Left cardiac atrium (tissue), 4 donors: ENCODE measurements at places on chromosomes 11 and 22.

- no peak for DNase-seq
These were observed 25.3 kb upstream of the PATE1 start for GRCh38 chr11:125720781-125721180.

DNA sequence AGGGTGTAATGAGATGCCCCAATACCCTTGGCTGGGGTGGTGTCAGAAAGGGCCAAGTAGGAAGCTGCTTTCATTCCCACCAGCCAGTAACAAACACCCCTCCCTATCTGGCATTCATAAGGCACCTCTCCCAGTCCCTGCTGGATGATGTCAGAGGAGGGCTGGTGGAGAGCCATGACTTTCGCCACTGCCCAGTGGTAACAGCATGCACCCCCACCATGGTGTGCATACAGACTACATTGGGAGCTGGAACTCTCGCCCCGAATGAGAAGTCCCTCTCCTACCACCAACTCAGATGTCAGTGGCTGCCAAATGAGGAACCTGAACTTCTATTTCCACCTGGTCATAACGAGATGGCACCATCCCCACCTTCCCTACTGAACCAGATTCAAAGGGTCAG lies 73.3 kb downstream of the SGSM3 start:
- DNase-seq: peak; percentile 69

DNA sequence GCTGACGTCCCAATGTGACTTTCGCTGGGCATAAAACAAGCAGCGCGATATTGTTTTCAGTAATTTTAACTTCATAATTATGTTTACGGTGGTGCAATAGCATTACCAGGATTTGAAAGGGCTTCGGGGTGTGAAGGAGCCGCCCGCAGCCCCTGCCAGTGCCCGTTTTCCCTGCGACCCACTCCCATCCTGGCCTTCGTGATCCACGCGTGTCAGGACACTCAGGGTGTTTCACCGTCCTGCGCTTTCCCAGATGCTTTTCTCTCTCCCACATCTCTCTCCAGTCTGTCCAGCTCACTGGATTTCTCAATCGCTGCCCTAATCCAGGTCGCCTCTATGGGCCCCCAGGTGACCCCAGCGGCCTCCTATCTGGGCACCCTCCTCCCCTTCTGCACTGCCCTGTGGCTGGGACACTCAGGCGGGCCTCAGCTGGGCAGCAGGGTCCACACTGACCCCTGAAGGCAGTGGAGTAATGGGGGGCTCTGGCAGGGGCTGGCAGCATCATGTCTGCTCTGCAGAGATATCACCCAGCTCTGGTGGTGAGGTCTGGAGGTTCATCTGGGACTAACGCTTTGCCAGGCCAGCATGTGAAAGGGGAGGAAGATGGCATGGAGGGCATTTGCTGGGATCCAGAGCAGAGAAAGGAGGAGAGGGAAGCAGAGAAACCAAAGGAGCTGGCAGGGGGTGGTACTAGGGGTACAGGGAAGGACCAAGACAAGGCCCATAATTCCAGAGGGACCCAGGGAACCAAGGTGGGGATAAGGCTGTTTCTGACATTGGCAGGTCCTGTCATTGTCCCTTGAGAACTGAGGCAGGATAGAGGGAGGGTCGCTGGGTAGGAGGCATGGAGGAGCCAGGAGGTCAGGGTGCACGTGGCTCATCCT lies 622.8 kb downstream of the BRD1 start:
- no peak for DNase-seq

DNA sequence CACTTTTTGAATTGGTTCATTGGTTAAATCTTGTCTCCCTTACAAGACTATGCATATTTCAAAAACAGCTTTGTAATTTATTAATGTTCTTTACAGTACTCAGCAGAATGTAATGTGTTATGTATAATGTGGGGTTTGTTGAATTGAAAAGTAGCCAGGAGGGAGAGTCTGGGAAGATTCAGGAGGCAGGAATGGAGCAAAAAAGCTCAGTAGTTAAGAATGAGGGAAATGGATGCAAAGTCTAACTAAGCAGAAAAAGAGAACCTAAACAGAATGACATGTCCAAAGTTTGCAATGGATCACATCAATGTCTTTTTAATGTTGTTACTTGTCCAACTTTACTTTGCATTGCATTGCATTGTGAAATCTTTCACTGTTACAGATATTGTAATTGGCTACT lies 86.5 kb upstream of the CARD18 start:
- DNase-seq: no peak

DNA sequence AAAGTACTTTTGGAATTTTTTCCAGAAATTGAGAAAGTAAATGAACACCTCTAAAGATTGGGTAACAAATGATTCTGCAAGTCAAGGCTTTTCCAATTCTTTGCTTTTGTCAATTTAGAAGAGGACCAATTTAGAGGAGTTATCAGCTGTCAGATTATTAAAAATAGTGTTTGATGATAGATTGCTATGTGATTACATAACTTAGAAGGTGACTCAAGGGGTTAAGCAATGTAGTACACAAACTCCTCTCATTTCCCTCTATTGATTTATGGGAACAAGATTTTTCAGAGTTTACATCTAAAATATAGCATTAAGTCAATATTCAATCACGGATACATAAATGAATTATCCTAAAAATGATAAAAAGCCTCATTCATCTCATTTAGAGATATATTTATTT lies 70.3 kb downstream of the INSC start:
- DNase-seq: no peak

DNA sequence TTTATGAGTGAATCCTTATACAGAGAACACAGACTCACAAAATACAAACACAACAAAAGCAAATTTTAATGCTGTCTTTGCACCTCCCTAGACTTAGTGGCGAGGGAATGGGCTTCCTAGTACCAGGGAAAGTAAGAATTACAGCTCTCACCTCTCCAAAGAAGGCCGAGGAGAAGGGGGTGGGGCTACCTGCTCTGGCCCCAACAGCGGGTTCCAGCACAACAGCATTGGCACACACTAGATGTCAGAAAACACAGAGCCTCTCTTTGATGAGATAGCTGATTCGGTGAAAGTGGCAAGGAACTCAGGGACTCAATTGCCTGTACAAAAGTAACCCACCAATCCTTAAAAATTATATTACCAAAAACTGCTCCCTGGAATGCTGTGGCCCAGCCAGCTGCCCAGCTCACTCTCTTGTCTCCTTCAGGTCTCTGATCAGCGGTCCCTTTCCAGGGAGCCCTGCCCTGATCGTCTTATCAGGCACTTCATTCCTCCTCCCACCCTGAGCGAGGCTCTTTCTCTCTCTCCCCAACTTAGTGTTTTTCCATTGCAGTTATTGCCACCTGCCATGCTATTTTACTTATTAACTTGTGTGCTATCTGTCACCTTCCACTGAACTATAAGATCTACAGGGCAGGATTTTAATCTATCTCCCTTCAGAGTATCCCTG lies 30.7 kb downstream of the SPON1 start:
- DNase-seq: no peak
